ENCODE measurements at places on chromosomes 1 and 21.
A peak's percentile ranks its signal among the peaks of the same experiment; 100 is the strongest.

DNA sequence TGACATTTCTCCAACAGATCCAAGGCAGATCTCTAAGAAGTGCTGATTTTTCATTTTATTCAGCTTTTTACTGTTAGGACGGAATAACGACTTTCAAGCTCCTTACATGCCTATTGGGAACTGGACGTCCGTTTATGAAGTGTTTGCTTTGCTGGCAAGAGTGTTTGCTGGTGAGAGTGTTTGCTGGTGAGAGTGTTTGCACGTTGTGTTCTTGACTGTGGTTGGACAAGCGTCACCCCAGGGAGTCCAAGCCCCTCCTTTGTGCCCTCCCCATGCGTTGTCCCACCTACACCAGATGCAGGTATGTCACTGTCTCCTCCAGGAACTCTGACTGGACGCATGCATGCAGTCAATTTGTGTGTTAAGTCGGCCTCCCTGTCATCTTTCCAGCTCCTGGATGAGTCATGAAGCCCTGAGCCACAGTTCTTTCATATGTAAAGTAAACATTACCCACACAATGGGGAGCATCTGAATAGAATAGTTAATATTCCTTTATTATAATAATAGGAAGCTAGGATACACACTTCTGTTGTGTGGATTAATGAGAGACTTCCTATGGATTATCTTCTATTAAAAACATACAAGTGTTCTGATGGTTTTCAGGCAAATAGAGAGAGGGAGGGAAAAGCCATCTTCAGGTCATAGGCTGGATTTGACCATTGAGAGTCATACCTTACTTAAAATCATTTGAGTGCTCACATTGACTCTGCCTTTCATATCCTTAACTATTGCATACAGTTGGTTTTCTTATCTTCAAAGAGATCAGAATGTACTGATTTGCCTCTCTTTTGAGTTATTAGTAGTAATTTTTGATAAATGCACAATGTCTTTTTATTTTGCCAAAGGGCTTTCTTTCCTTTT is 119.2 kb downstream of the GALNT2 start:
- DNase-seq = no peak

DNA sequence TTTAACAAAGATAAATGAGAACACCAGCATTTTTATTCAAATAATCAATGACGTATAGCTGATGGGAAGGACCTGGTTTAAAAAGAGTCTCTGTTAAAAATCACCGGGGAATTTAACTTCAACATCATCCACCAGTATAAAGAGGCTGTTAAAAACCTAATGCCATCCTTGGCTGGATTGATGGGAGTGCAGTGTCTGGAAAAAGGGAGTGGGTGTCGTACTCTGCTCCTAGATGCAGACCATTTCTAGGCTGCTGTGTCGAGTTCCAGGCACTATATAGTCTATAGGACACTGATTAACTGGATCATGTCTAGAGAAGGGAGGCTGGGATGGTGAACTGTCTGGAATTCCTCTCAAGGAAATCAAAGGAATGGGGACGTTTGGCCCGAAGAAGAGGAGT is 36.1 kb downstream of the DDX20 start:
- no peak for DNase-seq

- no peak for DNase-seq
These were observed 28.7 kb downstream of the PADI3 start for GRCh38 chr1:17277511-17278159.

DNA sequence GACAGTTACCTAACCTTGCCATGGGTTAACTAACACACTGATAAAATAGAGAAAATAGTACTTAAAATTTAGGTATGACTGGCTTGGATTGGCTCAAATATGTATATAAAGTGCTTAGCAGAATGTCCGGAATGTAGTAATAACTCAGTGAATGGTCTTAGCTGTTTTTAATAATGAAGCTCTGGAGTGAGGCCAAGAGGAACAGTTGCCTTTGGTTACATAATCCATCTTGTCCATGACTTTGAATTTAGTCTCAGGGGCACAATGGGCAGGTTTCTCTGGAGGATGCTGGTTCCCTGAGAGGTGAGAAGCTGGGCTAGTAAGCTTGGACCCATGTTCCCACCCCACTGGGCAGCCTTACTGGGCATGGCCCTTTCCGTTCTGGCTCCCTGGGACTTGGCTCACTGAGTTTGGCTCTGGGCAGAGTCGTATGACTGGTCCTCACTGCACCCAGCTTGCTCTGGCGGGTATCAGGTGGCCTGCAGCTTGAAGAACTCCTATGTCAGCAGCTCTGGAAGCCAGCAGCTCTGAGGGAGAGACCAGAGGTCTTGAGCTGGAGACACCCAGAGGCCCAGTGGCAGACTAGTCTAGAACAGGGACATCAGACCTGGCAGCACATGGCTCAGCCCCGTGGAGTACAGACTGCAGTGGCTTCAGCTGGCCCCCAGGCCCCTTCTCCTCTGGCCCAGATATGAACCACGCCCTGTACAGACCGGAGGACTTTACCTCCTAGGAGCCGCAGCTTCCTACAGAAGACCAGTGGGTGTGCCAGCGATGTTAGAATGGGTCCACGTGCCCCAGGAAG is 40.4 kb downstream of the TENT5C start:
- DNase-seq = no peak

DNA sequence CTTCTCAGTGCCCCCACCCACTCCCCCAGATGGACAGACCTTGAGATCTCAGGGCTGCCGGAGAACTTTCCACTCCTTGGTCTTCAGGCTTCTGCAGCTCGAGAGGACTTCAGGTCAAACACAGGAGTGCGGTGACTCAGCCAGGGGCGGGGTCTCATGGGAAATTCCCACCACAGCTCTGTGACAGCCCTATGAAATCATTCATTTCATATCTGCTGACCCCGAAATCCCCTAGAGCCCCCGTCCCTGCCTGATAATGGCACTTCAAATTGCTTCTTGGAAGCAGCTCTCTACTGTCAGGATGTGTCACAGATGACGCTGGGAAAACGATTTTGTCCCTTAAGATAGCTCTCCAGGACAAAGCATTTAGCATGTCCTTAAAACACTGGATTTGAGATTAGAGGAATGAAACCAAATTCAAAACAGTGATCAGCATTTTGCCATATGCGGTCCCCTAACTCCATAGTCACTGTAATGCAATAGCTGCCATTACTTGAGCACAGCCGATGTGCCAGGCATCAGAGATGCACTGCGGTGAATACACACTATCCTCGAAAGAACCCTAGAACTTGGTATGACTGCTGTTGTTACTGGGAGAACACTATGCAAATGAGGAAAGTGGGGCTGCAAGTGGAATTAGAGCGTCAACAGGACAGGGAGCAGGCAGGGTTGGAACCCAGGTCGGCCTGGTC is at the start of gene TNFRSF9:
Gene TNFRSF9 (minus strand): TSS at position 95 of the 692 bp plus-strand sequence. CDS start 845 bp downstream, outside the sequence.
- DNase-seq = no peak

DNA sequence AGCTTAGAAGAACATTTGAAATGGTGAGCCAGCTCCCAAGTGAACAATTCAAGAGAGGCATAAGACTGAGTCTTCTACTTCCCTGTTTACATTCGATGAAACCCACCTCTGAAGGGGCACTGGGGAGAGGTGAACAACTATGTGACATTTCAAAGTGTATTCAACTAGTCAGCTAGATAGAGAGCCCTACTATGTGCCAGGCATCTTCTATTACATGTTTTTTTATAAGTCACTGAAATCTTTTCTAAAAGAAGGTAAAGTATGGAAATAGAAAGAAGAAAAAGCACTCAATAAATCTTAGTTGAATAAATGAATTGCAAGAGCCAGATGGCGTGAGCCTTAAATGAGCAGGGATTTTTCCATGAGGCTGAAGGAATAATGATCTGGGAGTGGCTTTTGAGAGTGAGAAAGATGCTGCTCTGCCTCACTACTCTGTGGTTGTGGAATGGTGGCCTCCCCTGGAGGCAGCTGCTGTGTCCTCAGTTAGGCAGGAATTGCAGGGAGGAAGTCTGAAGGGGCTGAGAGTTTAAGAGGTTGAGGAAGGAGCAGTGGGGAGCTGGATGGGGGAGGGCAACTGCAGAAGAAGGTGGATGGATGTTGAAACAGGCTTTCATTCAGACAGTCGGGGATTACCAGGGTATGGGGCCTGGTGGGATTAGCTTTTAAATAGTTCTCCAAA is 10.4 kb upstream of the PTPRF start:
- no peak for DNase-seq

- no peak for DNase-seq
These were observed 11.5 kb downstream of the PLXNA2 start for GRCh38 chr1:208232662-208233038.

GRCh38 chr1:36783475-36783874 is 250.8 kb downstream of the GRIK3 start:
- no peak for DNase-seq

DNA sequence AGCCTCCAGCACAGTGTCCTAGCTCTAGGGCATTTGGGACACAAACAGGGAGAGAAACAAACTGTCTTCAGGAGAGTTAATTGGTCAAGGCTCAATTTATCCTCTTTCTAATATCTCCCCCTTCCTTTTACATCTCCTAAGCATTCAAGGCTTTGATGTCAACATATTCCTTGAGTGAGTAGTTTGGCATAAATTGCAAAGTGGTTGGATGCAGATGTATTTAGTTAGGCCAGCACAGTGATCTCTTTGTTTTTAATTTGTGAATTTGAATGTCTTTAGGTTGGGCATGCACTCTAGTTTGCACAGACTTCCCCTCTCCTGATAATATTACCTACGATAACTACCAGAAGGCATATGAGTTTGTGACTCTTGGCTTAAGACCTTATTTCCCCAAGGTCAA is 12.5 kb upstream of the OLFML2B start:
- no peak for DNase-seq

DNA sequence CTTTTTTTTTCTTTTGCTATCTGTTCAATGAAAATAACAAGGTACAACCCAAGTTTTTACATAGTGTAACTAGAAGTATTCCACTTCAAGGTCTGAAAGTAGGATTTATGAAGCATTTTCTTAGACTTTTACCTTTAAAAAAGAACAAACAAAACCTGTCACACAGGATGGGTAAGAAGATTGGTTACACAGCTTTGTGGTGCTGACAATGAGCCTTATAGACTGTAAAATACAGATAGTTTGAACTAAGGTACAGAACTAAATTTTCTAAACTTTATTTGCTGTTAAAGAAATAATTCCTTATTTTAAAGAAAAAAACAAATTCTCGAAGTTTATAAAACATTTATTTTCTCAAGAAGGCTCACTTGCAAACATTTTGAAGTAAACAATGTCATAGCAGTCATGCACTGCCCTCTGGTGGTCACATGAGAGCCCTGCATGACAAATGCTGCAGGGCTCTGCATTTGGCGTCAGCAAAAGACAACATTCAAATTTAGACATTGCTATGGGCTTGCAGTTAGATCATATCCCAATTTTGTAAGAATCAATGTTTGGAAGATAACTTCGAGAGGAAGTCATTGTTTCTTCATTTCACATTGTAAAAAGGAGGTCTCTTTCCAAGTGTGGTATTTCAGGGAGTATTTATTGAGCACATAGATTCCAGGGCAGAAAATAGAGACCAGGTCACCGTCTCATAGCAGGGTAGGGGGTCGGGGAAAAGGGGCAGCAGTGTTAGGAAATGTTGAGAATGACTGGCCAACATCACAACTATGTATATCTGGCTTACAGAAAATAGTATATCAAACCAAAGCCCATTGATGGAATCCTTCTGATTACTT is 115.3 kb upstream of the FMN2 start:
- peak; percentile 33 for DNase-seq

- DNase-seq = no peak
These were observed 21.1 kb downstream of the CLDN8 start for GRCh38 chr21:30194701-30195299.

DNA sequence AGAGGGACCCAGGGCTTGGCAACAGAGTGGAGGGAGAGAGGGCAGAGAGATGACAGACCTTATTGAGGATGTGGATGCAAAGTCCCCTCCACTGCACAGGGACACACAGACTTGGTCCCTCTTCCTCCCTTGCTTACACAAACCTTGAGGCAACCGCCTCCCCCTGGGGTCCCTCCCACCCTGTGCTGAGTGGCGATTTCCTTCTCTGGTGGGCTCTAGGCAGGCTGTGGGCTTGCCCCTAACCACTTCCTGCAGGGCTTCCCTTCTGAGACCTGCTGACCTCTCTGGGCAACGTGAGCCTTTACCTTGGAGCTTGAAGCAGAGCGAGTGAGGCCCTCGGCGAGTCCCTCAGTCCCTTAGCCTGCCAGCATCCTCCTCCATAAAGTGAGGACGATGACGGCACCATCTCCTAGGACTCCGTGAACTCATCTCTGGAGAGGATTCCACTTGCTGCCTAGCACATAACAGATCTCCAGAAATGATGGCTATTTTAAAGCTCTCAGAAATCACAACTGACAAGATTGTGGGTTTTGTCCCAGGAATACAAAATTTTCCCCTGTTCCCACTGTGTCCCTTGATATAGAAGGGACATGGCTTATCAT is 25.0 kb downstream of the KIAA1614 start:
- DNase-seq = no peak

GRCh38 chr1:240524356-240525069 is 87.4 kb downstream of the GREM2 start:
- no peak for DNase-seq

GRCh38 chr1:117566556-117566955 is 39.3 kb upstream of the TENT5C start:
- no peak for DNase-seq

DNA sequence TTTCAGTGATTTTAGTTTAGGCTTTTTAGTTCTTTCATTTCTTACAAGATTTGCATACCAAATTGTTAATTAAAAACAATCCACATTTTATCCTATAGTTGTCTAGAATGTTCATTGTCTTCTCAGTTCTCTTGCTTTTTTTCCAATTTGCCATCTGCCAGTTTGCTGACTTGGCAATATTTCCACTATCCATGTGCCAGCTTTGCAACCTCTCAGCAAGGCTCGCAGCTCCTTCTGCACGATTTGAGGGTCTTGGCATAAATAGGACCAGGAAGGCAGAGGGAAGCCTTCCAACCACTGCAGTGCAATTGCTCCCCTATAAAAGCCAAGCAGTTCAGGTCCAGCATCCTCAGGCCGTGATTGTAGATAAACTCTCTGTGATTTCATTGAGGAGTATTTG is 306.8 kb upstream of the FMN2 start:
- DNase-seq = no peak

GRCh38 chr1:167955915-167956314 is 19.0 kb upstream of the MPC2 start:
- no peak for DNase-seq

DNA sequence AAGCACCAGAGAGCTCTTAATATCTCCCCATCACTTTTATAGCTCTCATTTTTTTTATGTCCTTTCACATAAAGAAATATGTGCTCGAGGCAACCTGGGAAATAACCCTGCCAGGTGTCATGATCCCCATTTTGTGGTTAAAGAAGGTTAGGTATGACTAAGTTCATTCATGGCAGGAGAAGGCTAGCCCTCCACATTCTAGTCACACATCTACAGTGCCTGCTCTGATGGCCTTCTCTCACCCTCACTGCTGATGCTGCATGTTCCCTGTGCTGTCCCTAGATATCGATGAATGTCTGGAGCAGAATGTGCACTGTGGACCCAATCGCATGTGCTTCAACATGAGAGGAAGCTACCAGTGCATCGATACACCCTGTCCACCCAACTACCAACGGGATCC is 187.5 kb downstream of the TPR start:
- DNase-seq = no peak

GRCh38 chr1:41823471-41823870 is 95.3 kb downstream of the HIVEP3 start:
- DNase-seq = no peak

Data from germinal center (tissue), 1 donor.